ENCODE measurements at places on chromosomes 1 and 21.

DNA sequence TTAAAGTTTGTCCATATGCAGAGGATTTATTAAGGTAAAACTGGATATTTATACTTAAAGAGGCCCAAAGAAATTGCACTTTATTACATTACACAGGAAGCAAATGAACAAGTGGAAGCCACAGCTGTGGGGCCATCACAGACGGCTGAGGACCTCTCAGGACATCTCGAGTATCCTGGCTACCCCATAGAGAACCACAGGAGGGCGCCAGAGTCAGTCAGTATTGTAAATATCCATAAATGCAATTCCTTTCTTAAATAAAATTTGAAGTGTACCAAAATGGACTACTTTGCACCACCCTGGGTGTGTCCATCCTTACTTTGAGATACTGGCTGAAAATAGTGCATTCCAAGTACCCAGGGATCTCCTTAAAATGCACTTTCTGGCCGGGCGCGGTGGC lies 257.2 kb downstream of the MRPL39 start:
- no peak for DNase-seq

DNA sequence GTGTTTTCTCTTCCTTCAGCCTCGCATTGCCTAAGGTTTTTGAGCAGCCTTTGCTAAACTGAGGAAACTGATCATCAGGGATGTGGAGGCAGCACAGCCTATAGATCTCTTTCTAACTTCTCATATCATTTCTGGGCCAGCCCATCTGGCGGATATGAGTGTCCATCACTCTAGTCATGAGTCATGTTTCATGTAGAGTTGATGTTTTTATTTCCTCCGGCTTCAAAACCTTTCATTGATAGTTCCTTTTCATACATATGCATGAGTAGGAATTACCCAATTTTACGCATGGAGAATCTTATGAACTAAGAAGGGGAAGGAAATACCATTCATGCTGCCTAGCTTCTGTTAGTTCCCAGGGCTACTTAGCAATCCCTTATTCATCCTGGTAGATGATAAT lies 66.3 kb downstream of the SPATA46 start:
- no peak for DNase-seq

DNA sequence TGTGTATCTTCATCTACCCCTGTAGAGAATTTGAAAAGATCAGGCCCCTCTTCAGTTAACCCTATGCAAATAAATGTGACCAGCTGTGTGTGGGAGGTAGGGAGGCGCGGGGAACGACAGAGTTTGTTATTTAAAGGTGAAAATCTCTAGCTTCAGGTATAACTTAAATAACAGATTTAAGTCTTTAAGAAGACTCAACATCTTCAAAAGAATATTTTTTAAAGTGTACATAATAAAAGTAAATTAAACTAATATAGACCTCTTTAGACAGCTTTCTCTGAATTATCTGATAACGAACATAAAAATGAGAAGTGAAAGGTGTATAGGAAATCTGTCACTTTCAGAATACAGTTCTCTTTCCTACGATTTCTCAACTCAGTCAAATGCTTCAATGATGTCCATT lies 16.0 kb downstream of the ANGPTL3 start:
- no peak for DNase-seq

DNA sequence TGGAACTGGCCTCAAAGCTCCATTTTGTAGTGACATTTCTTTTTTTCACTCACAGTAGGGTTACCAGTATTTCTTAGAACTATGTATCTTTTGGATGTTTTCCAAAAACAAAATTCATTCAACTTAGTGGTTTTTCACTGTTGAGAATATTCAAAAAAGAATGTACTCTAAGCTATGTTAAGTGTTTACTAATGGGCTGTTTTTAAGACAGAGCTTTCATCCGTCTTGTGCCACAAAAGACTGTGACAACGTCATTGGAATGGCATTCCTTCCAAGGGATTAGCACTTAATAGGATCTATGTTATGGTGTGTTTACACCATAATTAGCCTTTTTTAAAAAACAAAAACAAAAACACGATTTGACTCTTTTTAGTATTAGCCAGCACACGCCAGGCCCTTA lies 66.8 kb downstream of the TTC3 start:
- DNase-seq: no peak

DNA sequence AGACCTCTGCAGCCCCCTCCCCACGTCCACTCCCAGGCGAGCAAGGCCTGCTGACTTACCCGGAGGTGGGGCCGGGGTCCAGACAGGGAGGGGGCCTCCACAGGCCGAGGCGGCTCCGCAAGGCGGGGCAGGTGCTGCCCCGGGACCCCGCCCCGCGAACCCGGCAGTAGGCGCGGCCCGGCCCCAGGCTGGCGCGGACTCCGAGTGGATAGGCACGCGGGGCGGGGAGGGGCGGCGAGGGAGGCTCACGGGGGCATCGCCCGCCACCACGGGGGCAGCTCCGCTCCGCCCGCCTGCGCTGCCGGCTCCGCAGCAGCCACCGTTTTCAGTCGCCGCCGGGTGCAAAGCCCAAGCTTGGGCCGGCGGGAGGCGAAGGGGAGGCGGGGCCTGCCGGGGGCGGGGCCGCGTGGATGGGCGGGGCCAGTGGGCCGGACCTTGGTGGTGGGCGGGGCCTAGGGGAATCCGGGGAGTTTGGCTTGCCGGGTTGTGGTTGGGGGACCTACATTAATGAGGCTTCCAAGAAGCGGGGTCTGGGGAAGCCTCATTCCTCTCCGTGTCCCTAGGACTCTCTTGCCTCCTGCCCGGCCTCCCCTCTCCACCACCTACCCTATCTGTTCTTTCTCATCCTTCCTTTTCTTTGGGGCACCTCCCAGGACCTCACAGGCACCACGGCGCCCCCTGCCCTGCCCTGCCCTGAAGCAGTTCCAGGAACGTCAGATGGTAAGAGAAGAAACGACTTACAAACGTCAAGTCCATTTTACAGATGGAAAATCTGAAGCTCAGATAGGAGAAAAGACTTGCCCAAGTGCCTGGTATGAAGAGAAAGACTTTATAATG lies at the start of gene RIMS3:
Gene RIMS3, minus strand, starts transcription at position 348 of the 837 bp plus-strand sequence. CDS start 23,757 bp downstream, outside the sequence.
- DNase-seq: no peak

DNA sequence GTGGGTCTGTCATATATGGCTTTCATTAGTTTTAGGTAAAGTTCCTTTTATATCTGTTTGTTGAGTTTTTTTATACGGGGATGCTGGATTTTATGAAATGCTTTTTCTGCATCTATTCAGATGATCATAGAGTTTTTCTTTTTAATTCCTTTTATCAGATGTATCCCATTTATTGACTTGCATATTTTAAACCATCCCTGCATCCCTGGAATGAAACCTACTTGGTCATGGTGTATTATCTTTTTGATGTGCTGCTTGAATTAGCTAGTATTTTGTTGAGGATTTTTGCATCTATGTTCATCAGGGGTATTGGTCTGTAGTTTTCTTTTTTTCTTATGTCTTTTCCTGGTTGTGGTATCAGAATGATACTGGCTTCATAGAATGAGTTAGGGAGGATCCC lies 118.0 kb downstream of the NME7 start:
- DNase-seq: no peak

GRCh38 chr1:218537122-218537913 lies 192.2 kb downstream of the TGFB2 start:
- no peak for DNase-seq

- no peak for DNase-seq
These were observed 42.7 kb downstream of the RGL1 start for GRCh38 chr1:183847641-183848040.

- no peak for DNase-seq
These were observed 57.1 kb upstream of the NHLH2 start for GRCh38 chr1:115898020-115898419.

DNA sequence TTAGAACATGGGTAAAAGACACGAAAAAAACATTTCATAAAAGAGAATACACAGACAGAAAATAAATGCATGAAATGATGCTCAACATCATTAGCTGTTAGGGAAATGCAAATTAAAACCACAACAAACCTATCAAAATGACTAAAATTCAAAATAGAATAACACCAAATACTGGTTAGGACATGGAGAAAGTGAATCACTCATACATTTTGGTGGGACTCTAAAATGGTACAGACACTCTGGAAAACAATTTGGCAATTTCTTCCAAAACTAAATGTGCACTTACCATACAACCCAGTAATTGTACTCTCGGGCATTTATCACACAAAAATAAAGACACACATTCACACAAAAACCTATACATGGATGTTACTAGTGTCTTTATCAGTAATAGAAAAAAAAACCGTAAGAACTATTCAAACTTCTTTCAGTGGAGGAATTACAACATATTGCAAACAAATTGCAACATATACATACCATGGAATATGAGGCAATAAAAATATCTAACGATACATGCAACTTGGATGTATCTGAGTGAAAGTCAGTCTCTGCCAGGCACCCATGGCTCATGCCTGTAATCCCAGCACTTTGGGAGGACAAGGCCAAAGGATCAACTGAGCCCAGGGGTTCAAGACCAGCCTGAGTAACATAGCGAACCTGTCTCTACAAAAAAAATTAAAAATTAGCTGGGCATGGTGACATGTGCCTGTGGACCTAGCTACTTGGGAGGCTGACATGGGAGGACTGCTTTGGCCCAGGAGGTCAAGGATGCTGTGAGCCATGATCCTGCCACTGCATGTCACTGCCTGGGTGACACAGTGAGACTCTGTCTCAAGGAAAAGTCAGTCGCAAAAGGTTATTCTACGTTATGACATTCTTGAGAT lies 19.6 kb downstream of the HSF2BP start:
- no peak for DNase-seq

DNA sequence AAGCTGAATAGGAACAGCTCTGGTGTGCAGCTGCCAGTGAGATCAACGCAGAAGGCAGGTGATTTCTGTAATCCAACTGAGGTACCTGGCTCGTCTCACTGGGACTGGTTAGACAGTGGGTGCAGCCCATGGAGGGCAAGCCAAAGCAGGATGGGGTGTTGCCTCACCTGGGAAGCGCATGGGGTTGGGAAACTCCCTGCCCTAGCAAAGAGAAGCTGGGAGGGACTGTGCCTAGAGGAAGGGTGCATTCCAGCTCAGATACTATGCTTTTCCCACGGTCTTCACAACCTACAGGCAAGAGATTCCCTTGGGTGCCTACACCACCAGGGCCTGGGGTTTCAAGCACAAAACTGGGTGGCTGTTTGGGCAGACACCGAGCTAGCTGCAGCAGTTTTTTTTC lies 183.2 kb downstream of the DNM3 start:
- no peak for DNase-seq

DNA sequence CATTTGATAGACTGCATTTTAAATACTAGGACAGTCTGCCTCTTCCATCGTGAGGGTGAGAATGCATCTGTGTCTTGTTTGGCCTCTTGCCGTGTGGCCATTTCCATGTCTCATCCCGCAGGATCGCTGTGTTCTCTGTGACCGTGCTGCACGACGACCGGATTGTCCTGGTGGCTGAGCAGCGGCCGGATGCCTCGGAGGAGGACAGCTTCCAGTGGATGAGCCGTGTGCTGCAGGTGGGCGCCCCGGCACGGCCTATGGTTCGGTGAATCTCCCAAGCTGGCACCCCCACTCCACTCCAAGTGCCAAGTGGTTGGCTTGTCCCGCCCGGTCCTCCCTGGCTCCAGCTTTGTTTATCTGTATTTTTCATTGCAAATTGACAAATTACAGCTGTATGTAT lies 55.2 kb downstream of the S100B start:
- no peak for DNase-seq

GRCh38 chr1:183200451-183200850 lies 14.4 kb downstream of the LAMC2 start:
- DNase-seq: no peak

DNA sequence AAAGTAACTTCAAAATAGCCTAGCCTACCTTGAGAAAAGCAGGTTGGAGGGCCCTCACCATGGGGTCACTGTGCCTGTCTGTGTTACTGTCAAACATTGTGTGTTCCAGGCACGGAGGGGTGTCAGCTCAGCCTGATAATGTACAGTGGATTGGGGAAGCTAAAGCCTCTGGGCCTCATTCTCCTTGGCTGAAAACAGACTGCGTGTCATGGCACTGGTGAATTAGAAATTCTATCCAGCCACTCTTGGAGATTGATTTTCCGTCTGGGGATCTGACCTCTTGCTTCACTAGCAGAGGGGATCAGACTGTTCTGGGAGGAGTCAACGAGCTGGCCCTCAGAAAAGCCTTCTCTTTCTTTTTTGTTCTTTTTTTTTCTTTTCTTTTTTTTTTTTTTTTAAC lies 123.5 kb upstream of the HOOK1 start:
- no peak for DNase-seq

GRCh38 chr1:209704584-209704983 lies at the start of gene HSD11B1:
HSD11B1 (plus strand) TSS chr1:209704846; CDS start chr1:209704943, 97 bp downstream.
- peak; percentile 96 for DNase-seq

Measured in vagina (tissue), 2 donors.